ENCODE measurements at places on chromosomes 6 and 20.

- DNase-seq = no peak
Measured at GRCh38 chr6:79518842-79519241, 18.4 kb downstream of the LCA5 start.

- no peak for DNase-seq
Measured at GRCh38 chr6:143575901-143576426, 64.4 kb upstream of the FUCA2 start.

- no peak for DNase-seq
Measured at GRCh38 chr6:109662192-109662591, 28.8 kb downstream of the AK9 start.

GRCh38 chr20:63517376-63518309 is 2.9 kb upstream of the PPDPF start:
- no peak for DNase-seq

- no peak for DNase-seq
Measured at GRCh38 chr20:6051505-6051904, 2.4 kb downstream of the LRRN4 start.

DNA sequence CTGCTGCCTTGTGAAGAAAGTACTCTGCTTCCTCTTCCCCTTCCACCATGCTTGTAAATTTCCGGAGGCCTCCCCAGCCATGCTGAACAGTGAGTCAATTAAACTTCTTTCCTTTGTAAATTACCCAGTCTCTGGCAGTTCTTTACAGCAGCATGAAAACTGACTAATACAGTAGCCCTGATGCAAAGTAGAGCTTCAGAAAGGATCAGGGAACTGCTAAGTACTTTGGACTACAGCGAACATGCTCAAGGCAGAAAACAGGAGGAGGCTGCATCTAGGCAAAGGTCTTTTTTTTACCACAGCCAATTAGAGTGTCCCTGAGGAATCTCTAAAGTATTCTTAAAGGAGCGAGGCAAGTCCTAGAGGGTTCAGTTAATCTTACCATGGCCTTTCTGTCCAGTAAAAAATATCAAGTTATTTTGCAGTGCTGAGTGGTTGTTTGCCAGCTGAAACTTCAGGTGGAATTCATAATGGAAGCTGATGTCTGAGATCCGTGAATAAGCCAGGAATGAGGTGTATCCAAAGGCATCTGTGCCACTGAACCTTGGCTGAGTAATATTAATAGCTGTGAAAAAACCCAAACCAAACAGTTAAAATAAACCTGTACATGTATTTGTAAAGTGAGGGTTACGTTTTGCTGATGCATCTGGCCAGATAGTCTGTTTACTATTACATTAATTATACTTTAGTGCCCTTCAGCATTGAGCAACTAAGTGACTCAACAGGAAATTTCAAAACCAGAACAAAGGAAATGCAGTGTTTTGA is 170.4 kb downstream of the PHF3 start:
- no peak for DNase-seq

- peak; percentile 50 for DNase-seq
Measured at GRCh38 chr20:38894091-38894847, 31.9 kb upstream of the FAM83D start.

DNA sequence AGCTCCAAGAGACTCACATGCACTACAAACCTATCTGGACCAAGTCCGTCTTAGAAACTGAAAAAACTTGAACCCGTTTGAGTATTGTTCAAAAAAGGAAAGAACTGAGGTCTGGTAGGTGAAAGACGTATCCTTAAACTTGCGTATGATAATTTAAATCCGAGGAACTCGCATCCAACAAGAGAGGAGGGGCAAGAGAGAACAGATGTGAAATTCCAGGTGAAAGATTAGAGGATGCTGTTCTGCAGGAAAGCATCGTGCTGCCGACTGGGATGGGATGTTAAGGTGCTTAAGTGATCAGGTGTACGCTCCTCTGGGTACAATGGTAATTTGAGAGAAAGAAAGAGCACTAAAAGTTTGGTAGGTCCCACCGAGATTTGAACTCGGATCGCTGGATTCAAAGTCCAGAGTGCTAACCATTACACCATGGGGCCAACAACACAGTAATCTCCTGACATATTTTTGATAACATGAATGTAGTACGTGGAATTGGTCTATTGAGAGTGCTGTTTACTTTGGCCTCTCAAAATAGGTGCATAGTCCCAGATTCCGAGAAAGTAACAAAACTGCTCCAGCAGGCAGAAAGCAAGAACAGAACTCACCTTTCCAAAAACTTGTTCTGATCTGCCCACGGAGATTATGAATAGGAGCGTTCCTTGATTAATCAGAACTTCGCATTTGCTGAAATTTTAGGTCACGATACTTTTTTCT is 53.5 kb upstream of the BTN3A2 start:
- DNase-seq = no peak

DNA sequence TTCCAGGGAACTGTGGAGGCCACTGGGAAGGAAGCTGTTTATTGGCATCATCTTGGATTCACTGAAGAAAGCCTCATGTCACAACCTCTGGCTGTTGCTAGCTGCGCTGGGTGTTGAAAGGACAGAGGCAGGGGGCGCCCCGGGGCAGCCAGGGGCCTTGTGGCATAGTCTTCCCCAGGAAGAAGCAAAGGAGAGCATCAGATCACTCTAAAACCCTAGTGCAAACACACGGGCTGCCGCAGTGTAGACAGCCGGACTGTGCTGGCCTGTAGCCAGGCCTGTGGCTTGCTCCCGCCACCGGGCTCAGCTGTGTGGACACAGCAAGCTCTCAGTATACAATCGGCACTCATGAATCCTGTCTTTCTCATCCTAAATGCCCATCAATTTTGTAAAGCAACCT is 23.8 kb upstream of the SMOC2 start:
- DNase-seq = no peak

DNA sequence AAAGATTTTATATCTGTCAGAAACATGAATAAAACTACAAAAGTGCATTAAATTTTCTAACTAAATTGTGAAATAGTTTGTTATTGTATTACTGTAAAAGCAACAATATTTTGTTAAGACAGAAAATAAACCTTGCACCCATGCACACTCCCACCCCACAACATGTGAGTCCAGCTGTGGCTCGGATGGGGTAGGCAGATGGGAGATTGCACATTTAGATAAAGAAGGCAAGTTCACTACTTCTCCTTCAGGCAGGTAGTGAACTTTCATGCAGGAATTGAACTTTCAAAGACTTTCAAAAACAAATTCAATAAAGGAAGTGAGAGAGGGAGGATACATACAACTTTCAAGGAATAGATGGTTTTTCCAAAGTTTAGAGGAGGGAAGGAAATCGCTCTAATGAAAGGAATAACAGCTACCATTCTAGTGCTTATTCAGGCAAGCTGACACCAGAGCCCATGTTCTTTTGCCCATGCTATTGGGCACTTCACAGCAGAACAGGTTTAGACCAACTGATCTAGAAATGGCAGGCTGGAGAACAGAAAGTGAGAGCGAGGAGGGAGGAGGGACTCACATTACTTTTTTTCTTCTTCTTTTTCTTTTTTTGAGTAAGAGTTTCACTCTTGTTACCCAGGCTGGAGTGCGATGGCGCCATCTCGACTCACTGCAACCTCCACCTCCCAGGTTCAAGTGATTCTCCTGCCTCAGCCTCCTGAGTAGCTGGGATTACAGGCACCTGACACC is 28.5 kb downstream of the SF3B5 start:
- DNase-seq = peak; percentile 67

DNA sequence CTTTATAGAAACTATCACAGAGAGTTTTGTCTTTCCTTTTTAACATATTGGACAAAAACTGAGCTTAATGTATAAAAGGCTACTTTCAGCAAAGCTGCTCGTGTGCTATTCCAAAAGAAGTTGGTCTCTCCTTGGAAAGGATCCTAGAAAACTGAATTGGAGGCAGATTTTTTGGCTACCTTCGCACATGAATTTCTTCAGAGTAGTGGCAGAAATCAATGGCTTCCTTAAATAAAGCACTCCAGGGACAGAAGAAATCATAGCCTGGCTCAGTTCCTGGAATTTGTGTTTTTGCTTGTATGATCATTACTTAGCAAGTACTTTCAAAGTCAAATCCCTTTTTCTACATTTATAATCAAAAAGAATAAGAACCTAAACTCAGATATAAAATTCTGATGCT is 780.3 kb downstream of the PHF3 start:
- no peak for DNase-seq

- no peak for DNase-seq
Measured at GRCh38 chr6:48835421-48835958, 627.6 kb downstream of the MMUT start.

DNA sequence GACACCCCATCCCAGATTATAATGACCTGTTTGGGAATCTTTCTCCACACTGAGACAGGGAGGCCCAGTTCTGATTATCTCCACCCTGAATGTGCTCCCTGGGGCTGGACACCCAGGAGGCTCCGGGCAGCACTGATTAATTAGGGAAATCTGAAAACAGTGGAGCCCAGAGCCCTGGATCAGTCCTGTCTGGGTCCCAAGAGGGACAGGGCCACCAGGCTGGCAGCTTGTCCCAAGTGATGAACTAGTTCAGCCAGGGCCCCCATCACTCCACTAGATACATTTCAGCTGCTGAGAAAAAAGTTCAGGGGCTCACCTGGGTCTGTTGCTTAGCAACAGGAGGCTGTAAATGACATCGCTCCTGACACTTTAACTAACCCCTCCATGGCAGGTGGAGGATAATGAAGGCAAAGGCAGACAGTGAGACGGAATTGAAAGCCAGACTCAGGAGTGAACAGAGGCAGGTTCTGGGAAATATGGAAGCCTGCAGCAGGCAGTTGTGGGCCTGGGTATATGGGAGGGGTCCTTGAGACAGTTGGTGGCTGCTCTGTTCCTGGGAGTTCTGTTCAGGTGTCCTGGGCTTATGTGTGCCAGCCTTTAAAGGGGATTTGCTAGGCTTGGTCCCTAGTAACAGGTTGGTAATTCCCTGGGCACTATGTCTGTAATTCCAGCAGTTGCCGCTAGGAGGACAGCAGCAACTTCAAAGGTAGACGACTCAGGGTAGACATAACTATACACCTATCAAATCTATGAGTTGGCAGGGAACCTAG is 78.3 kb upstream of the CTNNBL1 start:
- DNase-seq = peak; percentile 57

GRCh38 chr20:1621316-1621715 is 1.5 kb upstream of the SIRPB1 start:
- DNase-seq = no peak

- no peak for DNase-seq
Measured at GRCh38 chr6:126963077-126963809, 155.2 kb upstream of the RSPO3 start.

GRCh38 chr6:131792091-131792496 is 15.7 kb upstream of the ENPP1 start:
- no peak for DNase-seq

DNA sequence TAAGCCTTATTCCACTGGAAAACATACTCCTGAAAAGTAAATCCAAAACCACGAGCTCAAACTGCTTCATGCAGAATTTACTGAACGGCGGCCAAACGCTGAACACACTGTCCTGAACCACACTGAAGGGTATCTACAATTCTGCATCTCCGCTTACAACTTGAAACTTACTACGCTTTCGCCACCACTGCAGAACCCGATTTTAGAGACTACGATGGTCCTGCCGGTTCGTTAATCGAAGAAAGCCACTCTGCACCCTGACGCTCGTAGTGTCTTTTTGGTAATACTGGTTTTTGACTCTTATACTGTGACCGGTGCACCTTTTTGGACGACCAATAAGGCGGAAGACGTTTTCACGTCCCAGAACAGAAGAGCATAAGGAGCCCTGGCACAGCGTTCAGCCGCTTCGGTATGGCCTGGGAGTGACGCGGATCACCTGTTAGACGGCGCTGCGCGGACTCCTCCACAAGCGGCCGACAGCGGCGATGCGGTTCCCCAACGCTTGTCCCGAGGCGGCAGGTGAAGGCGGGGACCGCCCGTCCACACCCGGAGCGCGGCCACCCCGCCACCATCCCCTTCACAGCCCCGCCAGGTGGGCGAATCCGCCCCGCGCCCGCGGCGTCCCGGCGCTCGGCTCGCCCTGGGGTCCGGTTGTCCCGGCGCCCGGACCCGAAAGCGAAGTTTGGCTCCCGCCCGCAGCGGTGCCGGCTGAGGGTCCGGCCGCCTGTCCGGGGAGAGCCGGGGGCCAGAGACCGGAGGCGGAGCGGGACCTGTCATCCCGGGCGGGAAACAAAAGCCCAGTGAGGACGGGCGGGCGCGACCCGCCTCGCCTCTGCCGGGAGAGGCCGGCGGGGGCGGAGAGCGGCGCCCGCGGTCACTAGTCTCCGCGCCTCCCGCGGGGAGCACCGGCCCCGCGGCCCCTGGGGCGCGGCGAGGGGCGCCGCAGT is 784 bp downstream of the FKBP5 start:
- peak; percentile 61 for DNase-seq

DNA sequence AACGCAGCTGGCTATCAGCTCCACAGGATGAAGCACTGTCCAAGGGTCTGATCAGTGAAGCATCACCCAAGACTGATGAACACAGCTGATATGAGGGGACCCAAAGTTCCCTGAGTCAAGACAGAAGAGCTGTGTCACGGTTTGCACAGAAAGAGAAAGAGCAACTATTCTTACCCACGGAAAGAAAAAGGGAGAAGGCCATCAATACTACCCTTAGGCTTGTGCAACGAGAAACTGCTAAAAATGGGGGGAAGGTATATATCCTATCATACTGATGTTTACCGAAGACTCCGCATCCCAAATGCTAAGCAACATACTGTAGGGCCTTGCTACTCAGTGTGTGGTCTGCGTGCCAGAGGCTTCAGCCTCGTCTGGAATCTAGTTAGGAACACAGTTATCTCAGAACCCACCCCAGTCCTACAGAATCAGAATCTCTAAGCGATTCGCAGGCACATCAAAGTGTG is 665 bp downstream of the FASTKD5 start:
- peak; percentile 38 for DNase-seq

- DNase-seq = no peak
Measured at GRCh38 chr6:121510568-121511177, 75.2 kb downstream of the GJA1 start.

DNA sequence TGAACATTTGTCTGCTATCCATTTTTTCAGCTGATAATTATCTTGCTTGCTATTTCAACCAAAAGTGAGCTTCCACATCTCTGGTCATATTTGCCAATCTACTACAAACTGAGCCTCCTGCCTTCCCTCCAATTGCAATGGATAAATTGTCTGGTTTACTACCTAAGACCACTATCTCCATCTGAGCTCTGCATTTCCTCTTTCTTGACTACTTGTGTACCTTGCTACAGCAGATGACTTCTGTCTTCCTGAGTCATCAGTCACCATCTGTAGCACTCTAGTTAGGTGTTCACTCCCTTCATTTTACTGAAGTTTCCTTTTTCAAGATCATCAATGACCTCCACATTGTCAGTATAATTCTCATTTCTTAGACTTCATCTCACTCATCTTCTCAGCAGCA is 33.5 kb upstream of the PHIP start:
- DNase-seq = no peak

DNA sequence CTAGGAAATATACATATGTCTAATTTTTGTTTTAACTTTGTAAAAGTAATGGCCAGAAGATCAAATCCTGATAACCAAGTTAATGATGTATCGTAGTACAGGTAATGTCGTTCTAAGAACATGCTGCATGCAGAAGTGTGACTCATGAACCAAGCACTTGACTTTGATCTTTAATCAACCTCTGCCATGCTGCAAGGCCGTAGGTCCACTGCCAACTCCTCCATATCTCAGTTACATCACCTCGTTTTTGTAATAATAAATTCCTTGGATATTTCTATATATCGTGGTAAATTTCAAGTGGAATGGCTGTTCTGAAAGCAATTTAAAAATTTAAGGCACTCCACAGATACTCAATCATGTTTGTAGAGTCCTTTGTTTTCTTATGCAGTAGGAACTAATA is 771.7 kb downstream of the EPHA7 start:
- no peak for DNase-seq

- no peak for DNase-seq
Measured at GRCh38 chr20:63804308-63804636, 26.8 kb downstream of the ZBTB46 start.

GRCh38 chr6:30875244-30876038 is 8.9 kb upstream of the DDR1 start:
- DNase-seq = no peak

GRCh38 chr20:31488115-31488514 is 13.0 kb downstream of the REM1 start:
- DNase-seq = no peak
